ENCODE measurements at places on chromosomes 7 and 10. TPM values are rescaled to one million over a fixed set of nuclear protein-coding genes. Genes with fewer than 3 reads are reported as not detected.

TUBAL3 gene
- total RNA-seq: not detected

TET1 gene
- total RNA-seq: 1.9 TPM

DNA sequence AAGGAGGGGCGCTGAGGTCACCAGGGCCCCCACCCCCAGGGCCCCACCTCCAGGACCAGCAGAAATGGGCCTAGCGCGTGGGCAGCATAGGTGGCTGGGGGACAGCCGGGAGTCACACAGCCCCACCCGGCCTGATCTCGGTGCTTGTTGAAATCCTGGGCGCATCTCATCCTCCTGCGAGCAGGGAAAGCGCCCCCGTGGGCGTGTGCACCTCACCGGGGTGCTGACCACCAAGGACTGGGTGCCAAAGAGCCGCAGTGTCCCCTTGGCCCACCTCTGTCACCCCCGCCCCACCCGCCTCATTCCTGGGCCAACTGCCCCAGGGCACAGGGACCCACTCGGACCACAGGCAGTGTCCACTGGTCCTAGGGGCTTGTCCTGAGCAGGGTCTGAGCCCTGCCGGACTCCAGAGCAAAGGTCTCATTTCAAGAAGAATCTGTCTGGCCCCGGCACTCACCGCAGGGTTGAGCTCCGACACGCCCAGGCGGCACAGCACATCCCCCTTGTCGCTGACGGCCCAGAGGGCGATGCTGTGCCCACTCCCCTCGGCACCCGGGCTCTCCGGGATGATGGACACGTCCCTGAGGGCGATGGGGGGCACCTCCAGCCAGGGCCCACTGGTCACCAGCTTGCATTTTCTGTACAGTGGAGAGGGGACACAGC, 11.4 kb downstream of the BHLHA15 start:
- H3K4me1 ChIP-seq: no peaks in the 10 kb centered on the region
- no peaks in the 10 kb centered on the region for H3K27me3 ChIP-seq
- H3K4me3 ChIP-seq: no peak overlapping the region
- DNase-seq: no peak
- H3K27ac ChIP-seq: no peak overlapping the region
- peaks cover 28% of the 10 kb centered on the region for H3K36me3 ChIP-seq

DNA sequence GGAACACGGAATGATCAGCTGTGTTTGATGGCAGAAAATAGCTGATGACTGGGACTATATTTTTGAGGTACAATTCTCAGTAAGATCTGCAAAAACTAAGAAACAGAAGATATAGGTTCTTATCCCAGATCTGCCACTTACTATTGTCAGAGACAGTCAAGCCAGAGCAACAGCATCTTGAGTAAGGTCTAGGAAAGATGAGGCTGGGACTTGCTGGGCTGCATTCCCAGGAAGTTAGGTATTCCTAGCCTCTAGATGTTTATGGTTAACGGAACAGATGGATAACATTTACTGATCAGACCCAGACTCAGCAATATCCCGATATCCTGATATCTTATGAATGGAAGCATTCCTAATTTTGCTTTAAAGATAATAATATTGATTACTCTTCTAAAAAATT, 68.7 kb upstream of the DNAJB12 start:
- H3K4me1 ChIP-seq: peaks cover 15% of the 10 kb centered on the region
- no peak for DNase-seq
- no peak overlapping the region for H3K4me3 ChIP-seq
- no peak overlapping the region for H3K27ac ChIP-seq
- H3K27me3 ChIP-seq: no peaks in the 10 kb centered on the region

GRCh38 chr7:109763611-109764010, 1193.9 kb downstream of the DNAJB9 start:
- H3K27ac ChIP-seq: no peak overlapping the region
- DNase-seq: no peak
- no peak overlapping the region for H3K4me3 ChIP-seq

DNA sequence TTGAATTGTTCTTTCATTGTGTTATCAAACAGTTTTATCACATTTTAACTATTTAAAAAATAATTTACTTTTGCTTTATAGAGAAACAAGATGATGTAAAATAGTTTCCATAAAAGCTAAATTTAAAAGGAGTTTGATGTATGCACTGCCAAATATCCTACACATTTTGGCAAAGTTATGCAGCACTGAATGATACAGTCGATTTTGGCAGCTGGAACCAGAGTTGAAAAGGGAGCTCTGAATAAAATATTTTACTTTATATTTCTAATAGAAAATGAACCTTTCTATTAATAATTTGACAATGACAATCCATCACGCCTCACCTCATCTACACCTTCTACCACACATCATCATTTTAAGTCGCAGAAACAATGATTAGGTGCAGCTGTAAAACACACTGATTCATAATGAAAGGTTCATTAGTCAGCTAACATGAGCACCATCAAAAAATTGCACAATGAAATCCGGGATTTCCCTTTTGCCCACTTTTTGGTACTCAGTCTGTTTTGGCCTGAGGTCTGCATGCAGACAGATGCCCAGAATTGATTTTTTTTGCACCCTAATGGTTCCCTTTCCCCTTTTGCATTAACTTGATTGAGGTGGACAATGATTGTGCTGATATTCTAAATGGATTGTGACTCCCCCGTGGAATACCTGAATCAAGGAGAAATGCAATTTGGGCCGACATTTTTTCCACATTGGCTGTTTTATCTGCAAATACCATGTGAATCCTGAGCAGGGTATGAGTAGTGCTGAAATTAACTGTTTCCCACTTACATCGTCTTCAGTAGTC, 105.8 kb downstream of the THSD7A start:
- DNase-seq: no peak
- H3K4me1 ChIP-seq: peaks cover 10% of the 10 kb centered on the region
- H3K4me3 ChIP-seq: no peak overlapping the region
- no peaks in the 10 kb centered on the region for H3K36me3 ChIP-seq

GRCh38 chr10:22271786-22272185, 44.4 kb upstream of the COMMD3 start:
- H3K27me3 ChIP-seq: no peaks in the 10 kb centered on the region
- no peak overlapping the region for H3K4me3 ChIP-seq
- H3K4me1 ChIP-seq: no peaks in the 10 kb centered on the region
- no peak for DNase-seq
- no peaks in the 10 kb centered on the region for H3K36me3 ChIP-seq

DNA sequence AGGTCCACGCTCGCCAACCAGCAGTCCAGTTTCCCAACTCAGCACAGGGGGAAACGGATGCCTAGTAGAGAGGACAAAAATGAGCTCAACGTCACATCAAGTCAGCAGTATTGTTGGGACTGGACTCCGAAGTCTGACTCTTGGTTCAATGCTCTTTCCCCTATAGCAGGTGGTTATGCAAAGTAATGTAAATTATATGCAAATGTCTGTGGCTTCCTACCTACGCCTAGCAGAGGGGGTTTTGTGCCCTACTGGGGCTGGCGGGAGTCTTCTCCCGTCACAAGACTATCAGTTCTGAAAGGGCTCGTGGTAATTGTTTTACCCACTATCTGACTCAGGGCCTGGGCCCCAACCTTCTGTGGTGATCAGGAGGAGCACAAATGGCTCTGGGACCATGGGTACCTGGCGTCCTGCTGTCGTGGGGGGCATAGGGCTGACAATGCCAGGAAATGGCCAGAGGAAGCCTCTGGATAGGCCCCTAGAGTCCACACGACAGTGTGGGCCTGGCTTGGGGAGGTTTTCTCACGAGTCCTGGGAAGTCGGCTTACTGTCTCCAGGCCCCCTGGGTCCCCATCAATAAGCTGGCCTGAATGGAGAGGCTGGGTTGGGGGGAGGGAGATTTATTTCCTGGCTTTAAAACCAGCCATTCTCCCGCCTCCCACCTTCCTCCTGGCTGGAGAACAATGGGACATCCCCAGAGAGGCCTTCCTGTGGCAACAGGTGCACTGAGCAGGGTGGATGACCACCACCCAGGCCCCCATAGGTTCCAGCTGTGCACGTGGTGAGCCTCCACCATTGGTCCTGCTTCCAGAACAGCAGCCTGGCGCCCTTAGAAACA, 41.8 kb downstream of the UNC5B start:
- no peaks in the 10 kb centered on the region for H3K36me3 ChIP-seq
- H3K4me3 ChIP-seq: no peak overlapping the region
- no peak for DNase-seq
- H3K27me3 ChIP-seq: no peaks in the 10 kb centered on the region
- H3K27ac ChIP-seq: no peak overlapping the region

DNA sequence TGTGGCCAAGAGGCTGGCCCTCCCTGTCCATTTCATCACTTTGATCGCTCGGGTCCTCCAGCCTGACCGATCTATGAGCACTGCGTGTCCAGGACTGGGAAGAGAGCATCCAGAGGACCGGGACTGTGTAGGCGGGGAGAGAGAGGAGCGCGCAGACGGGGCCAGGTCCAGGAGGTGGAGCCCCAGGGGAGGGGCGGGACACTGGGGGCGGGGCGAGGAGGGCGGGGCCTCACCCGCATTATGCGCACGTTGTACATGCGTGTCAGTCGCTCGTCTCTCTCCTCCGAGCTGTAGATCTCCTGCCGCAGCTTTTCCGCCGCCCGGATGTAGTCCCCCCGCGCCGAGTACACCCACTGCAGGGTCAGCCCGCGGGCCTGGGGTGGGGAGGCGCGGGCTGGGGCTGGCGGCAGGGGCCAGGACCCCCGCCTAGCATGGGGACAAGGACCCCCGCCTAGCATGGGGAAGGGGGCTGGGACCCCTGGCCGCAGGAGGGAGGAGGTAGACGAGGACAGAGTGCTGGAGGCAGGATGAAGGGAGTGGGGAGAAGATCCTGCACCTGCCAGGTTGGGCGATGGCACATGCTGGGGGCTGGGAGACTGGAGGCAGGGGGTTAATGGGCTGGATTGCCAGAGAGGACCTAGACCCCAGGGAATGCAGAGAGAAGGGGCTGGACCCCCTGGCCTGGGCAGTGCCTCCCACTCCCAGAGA, 14.3 kb downstream of the MOSPD3 start:
- H3K4me3 ChIP-seq: peak overlapping the region; percentile 43
- H3K4me1 ChIP-seq: peaks cover 11% of the 10 kb centered on the region
- H3K36me3 ChIP-seq: no peaks in the 10 kb centered on the region
- H3K27ac ChIP-seq: no peak overlapping the region
- peaks cover 2% of the 10 kb centered on the region for H3K27me3 ChIP-seq

All from heart right ventricle (tissue), 16 donors.